Eye (tissue), 1 donor: ENCODE measurements at places on chromosomes 12 and 14.

- no peak for DNase-seq
Observed at GRCh38 chr12:857611-858010, 91.9 kb downstream of the RAD52 start.

GRCh38 chr12:66901138-66901932 lies 222.5 kb upstream of the GRIP1 start:
- no peak for DNase-seq

DNA sequence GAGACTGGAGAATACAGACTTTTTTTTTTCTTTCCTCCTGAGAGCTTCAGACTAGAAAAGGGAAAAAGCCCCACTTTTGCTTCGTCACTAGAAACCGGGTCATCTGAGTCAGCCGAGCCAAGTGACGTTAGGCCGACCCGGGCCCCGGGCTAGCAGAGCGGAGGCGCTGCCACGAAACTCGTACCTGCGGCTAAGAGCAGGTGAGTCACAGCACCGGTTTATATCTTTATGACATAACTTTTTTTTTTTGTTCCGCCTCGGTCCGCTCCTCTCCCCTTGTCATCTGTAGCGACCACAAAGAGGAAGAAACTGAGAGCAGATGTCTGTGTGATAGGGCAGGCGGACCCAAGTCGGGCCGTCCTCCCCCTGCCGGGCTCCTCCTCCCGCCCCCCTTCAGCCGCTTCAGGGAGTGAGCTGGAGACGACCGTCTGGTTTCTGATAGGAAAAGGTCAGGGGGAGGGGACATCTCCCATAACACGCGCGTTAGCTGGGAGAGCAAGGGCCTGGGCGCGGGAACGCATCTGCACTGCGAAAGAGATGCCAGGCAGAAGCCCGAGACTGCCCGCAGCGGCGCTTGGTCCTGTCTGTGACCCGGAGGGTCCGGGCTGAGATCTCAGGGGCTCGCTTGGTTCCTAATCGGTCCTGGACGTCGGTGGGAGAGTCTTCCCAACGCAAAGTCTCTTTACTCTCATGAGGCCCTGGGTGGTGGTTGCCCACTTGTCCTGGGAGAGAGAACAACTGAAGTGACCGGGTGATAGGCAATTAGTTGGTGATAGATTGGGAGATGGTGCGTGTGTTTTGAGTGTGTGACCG lies 586 bp downstream of the TTC6 start:
- DNase-seq = peak; percentile 68

- DNase-seq = no peak
Observed at GRCh38 chr14:93096691-93097322, 18.9 kb downstream of the ITPK1 start.

GRCh38 chr14:23381871-23382270 lies 5.0 kb downstream of the CMTM5 start:
- DNase-seq = no peak

- DNase-seq = no peak
Observed at GRCh38 chr14:101715210-101716076, 46.1 kb upstream of the PPP2R5C start.

- no peak for DNase-seq
Observed at GRCh38 chr14:103619057-103619456, 10.0 kb upstream of the KLC1 start.

DNA sequence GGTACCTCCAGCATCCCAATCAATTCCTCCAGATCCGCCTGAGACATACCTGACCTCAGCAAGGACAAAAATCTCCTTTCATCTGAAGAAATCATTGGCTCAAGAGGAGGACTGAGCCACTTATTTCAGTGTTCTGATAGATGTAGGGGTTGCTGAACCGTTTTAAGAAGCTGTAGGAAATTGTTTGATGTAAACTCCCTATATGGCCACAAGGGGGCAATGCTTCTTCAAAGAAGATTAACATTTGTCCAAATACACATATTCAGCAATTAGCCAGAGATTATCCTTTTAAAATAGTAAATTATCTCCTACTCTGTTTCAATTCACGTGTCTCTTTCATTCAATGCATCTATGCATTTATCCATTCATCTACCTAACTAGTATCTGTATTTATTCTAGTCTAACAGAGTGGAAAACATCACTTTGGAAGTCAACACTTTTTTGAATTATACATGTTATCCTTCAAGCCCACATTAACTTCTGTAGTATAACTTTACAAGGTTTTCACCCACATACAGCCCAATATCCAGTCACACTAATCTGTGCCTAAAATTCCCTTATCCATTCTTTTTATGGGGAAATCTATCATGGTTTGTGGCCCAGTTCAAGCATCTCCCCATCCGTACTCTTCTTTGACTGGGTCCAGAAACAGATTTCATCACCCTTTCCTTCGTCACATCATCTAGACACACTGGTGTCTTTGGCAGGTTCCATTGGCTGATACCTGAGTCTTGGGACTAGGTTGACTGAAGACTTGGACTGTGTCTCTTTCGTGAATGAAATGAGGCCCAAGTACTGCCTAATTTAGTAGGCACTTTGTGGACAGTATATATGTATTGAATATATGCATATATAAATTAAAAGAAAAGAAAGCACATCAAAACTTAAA lies 411.0 kb upstream of the OR4E1 start:
- DNase-seq = peak; percentile 75

- peak; percentile 74 for DNase-seq
Observed at GRCh38 chr14:95359994-95360826, 40.5 kb upstream of the CLMN start.

DNA sequence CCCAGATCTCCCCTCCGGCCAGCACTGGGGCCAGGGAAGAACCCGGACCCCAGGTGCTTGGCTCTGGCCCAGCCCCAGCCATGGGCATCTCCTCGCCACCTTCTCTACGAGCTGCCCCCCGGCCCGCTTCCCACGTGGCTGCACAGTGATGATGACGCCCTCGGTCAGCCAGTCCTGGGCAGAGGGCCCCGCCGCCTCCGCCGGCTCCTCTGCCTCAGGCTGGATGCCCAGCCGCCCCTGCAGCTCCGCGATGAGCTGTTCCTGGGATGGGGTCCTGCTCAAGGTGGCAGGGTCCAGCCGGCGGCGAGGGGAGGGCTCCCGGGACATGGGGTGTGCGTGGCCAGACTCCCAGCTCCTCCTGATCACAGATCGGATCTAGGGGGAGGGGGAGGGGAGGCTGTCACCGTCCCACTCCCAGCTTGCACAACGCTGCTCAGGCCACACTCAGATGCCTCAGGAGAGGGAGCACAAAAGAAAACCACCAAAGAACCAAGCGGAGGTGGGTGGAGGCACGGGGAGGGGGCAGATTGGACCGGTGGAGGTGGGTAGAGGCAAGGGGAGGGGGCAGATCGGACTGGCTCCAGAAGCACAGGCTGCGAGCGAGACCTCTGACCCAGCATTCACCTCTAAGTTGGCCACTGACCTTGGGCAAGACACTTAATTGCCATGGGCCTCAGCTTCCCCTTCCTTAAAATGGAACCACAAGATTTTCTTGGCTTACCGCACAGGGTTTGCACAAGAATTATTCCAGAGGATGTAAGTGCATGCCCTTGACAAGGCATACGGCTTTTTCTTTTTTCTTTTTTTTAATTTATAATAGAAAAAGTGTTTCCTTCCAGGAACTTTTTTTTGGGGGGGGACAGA lies 16.1 kb upstream of the RPLP0 start:
- no peak for DNase-seq

DNA sequence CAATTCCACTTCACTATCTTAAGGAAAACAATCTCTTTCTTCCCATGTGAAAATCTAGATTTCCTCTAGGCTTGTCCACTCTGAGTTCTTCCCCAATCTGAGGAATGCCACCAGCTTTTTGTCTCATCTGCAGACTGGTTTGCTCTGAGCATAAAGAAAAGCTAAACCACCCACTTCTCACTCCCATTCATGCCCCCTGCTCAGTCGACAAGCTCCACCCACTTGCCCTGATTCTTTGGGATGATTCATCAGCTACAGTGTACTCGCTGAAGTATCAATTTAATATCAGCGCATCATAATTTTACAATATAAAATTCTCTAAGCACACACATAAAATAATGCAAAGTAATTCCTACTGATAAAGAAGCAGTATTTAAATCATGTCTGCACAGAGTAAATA lies 209.1 kb downstream of the GRIN2B start:
- DNase-seq = no peak

DNA sequence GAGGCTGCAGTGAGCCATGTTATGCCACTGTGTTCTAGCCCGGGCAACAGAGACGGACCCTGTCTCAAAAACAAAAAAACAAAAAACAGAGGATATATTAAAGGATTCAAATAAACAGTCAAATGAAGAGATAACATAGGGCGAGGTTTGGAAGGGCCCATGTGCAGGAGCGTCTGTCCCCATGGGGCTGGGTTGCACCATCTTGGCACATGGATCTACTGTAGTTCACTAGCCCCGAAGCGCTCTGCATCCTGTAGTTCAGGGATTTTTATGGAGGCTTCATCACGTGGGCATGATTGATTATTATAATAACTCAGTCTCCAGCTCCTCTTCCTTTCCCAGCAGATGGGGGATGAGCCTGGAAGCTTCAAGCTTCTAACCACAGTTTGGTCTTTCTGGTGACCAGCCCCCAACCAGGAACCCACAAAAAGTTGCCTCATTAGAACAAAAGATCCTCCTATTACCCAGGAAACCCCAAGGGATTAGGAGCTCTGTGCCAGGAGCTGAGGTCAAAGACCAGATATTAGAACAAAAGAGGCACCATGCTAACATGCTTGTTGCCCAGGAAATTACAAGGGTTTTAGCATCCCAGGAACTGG lies 59.9 kb downstream of the HCAR2 start:
- DNase-seq = peak; percentile 35
